ENCODE measurements at places on chromosomes 2 and 18.

DNA sequence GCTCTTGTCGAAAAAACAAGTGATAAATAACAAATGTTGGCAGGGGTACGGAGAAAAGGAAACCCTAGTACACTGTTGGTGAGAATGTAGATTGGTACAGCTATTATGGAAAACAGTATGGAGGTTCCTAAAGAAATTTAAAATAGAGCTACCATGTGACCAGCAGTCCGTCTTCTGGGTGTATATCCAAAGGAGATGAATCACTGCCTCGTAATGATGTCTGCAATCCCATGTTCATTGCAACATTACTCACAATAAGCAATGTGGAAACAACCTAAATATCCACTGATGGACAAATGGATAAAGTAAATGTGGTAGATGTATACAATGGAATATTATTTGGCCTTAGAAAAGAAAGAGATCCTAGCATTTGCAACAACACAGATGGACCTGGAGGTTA is 50.6 kb downstream of the SLC16A14 start:
- DNase-seq, result no peak

DNA sequence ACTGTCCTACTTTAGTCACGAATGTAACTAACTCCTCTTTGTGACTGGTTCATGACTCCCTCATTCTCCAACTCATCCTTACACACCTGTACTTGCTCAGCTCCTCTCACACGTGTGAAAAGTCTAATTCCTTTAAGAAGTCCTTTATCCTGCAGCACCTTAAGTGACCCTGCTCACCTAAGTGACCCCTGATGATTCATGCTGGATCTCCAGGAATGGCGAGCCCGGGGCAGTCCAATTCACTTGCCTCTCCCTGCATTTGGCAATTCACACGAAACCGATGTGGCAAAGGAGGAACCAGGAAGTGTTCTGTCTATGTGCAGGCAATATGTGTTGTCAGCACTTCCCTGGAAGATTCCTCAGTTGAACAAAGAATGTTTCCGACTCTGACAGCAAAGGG is 189.8 kb upstream of the NABP1 start:
- DNase-seq, result peak; percentile 67

GRCh38 chr2:162301151-162301804 is 17.2 kb downstream of the IFIH1 start:
- DNase-seq, result peak; percentile 39

GRCh38 chr2:133755480-133756300 is 187.4 kb upstream of the NCKAP5 start:
- DNase-seq, result peak; percentile 65

- DNase-seq, result no peak
These were observed 413.6 kb upstream of the MEIS1 start for GRCh38 chr2:66021296-66021695.

DNA sequence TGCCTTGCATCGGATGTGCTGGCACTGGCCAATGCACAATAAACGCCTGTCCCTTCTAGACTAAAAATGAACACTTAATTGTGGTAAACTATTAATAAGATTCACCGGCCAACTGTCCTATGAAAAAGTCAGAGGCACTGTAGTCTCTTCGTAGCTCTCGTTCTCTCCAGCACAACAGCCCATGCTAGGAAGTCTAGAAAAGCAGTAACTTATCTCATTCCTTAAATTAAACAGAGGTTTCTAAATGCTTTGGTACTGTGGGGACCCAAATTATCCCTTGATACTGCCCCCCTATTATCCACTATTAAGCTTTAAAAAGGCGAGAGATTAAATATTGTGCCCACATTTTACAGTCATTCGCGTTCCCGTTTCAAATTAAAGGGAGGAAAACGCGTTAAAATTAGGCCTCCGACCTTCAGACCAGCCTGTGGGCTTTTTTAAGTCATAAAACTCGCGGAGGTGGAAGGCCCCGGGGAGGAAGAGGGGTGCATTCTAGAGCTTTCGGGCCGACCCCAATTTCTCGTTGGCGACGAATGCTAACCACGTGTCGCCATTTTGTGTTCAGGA is 1.5 kb upstream of the PCBP1 start:
- DNase-seq, result no peak

GRCh38 chr2:29532436-29532835 is 388.9 kb downstream of the ALK start:
- DNase-seq, result no peak

DNA sequence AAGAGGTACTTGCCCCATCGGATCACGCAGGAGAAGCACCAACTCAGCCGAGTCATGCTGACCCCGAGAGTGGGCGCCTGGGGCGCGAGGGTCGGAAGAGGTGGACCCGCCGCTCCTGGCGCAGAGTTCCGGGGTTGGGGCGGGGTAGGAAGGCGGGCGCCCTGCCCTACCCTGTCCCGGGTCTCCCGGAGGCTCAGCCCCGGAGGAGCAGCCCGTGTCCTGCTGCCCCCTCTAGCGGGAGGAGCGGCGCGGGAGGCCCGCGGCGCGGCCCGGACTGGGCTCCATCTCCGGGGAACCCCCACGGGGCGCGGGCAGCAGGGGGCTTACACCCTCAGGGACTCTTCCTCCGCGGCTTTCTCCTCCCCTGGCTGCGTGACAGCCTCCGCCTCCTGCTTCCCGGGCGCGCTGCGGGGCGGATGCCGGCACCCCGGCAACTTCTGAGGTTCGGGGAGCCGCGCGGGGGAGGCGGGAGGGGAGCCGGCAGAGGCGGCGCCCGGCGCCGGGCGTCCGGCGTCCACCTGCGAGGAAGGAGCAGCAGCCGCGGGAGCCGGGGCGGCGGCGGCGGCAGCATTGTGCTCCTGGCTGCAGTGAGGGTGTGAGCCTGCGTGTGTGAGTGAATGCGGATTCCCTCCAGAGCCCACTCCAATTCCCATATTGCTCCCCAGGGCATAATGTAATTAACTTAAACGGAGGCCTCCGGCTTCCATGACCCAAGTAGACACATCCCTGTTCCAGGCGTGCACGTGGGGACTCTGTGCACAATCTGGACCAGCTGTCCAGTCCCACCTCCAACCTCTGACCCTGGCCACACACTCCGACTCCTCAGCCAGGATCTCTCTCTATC is 7.6 kb upstream of the TNS1 start:
- DNase-seq, result peak; percentile 86

DNA sequence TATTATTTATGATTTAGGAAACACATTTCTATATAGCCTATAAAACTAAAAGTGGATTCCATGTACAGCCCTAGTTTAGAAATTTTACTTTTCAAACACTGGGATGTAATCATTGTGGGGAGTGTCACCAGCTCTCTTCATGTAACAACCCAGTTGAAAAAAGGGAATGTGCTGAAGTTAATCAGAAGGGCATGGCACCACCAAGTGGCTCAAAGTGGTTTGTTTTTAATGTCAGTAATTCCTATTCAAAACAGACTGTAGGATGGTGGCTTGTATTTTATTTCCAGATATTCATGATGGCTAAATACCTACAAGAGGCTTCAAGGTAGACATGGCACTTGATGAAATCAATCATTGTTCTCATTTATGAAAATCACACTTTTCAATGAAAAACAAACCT is 58.1 kb upstream of the TMEM182 start:
- peak; percentile 46 for DNase-seq

- DNase-seq, result no peak
These were observed 82.2 kb downstream of the SOCS6 start for GRCh38 chr18:70370762-70371733.

DNA sequence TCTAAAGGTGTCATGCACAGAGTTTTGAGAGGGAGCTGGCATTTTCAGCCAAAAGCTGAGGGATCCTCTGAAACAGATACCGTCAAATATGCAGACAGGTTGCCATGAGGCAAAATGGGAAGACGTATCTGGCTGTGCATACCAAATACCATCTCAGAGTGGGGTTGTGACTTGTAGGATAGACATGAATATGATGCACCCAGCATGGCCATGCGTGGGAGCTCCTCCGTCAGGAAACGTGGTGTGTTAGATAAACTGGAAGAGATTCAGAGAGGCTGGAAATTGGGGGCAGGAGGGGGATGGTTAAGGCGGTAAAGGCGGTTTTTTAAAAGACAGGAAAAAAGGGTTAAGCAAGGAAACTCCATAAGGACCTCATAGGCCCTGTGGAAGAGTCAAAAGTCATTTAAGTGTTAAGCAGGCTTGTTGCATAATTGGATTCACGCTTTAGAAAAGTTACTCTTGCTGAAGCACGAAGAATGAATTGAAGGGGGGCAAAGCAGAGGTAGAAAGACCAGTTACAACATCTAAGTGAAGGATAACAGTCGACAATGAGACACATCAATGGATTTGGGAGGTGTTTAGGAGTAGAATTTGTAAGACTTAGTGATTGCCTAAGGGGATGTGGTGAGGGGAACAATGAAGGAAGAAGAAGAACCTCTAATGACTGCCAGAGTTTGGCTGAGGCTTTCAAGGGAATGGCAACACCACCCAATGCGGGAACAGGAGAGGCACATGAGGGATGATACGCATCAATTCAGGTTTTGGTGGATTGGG is 139.6 kb upstream of the CTAGE1 start:
- no peak for DNase-seq

GRCh38 chr2:217977840-217978535 is 24.8 kb downstream of the TNS1 start:
- DNase-seq, result no peak

GRCh38 chr2:84894758-84895520 is 10.5 kb upstream of the TMSB10 start:
- peak; percentile 25 for DNase-seq

- peak; percentile 7 for DNase-seq
These were observed 56.5 kb upstream of the ERBB4 start for GRCh38 chr2:212595036-212595654.

GRCh38 chr2:123916531-123916930 is 108.6 kb upstream of the CNTNAP5 start:
- no peak for DNase-seq

DNA sequence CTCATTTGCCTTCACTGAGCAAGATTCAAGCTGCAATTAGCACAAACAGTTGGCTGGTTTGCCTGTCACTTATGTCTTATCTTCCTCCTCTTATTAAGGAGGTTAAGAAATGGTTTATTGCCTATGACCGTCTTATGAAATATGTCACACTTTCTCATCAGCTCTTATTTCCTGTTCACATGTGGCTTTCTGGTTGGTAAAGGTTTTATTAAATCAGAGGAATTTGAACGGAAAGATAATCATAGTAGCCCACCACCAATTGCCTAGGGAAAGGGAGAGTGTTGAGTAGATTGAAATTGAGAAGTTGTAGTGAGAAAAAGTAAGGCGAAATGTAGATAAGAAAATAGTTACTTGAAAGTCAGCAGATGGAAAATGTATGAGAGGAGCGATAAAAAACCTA is 4.2 kb upstream of the IL1R1 start:
- no peak for DNase-seq

GRCh38 chr18:25074925-25075324 is 277.0 kb downstream of the ZNF521 start:
- DNase-seq, result no peak

- no peak for DNase-seq
These were observed 20.1 kb upstream of the LTBP1 start for GRCh38 chr2:32926708-32927084.

- no peak for DNase-seq
These were observed 34.1 kb downstream of the CDC42EP3 start for GRCh38 chr2:37637190-37637860.

DNA sequence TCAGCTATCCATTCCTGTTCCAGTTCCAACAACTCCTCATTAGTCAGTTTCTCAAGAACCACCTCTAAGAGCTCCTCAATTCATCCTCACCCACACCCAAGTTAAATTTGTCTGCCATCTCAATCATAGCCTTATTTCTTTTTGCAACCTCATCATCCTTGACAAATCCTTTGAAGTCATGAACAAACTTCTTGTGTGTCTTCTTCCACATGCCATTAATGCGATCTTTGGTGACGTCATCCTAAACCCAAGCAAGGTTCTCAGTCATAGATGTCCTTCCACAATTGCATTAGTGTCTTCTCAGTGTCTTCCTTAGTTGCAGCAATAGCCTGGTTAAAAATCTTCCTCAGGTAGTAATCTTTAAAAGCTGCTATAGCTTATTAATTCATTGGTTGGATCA is 71.2 kb upstream of the FSIP2 start:
- no peak for DNase-seq

GRCh38 chr2:153347818-153348495 is 130.6 kb downstream of the RPRM start:
- DNase-seq, result no peak

DNA sequence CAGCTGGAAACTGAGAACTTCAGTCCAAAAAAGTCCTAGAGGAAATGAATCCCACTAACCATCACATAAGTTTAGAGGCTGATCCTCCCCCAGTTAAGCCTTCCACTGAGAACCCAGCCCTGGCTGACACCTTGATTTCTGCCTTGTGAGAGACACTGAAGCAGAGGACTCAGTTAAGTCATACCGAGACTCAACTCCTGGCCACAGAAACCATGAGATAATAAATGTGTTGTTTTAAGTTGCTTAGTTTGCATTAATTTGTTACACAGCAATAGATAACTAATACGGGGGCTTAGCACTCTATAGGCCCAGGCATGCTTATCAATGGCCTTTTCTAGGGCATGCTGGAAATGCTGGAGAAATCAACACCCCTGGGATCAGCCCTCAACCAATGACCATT is 3.4 kb upstream of the ADD2 start:
- no peak for DNase-seq

DNA sequence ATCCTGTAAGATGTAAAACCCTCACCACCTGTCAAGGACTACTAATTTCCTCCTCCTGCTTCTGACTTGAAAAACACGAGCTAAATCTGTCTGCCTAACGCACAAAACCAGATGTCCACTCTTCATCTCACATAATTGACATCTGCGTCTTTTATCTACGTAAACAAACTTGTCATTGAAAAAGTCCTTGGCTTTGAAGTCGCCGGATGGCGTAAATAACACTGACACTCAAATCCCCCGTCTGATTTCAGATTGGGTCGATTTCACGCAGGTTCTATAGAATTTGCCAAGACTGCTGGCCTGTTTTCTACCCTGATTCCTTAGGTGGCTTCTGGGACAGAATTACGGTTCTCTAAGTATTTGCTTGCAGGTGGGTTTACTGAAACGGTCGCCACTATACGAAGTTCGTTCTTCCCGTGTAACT is 539 bp upstream of the MOB4 start:
- DNase-seq, result no peak

- no peak for DNase-seq
These were observed 53.8 kb upstream of the GATA6 start for GRCh38 chr18:22115573-22115972.

DNA sequence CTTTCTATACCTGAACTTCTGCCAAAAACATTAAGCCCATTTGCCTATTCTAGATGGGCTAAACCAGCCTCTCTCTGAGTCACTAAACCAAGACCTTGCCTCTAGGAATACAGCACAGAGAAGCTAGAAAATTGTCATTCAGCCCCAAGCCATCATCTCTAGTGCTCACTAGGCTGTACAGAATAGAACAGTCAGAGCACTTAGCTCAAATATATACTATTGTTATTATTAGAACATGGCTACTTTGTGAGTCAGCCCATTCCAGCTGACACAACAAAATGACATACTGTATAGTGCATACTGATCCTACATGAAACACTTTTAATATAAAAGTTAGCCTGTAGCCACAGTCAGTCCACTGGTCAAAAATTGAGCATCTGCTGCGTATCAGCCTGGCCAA is 418.8 kb downstream of the NRXN1 start:
- no peak for DNase-seq

All from AG08395 (cell line).